ENCODE measurements at places on chromosomes 5 and 9.

GRCh38 chr5:90897618-90898017 lies 339.0 kb downstream of the ADGRV1 start:
- DNase-seq: no peak

DNA sequence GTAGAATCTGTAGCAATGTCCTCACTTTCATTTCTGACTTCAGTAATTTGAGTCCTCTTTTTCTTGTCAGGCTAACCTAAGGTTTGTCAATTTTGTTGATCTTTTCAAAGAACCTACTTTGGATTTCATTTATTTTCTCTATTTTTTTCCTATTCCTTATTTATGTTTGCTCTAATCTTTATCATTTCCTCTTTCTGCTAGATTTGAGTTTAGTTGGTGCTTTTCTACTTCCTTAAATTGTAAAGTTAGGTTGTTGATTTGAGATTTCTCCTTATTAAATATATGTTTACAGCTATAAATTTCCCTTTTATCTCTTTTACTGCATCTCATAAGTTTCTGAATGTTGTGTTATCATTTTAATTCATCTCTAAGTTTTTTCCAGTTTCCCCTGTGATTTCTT lies 75.1 kb upstream of the FAM120A start:
- DNase-seq: no peak

GRCh38 chr9:124052401-124052800 lies 40.8 kb downstream of the LHX2 start:
- no peak for DNase-seq

GRCh38 chr9:134152022-134152448 lies 12.3 kb downstream of the RNU6ATAC start:
- no peak for DNase-seq

GRCh38 chr5:44769200-44769876 lies 39.4 kb upstream of the MRPS30 start:
- DNase-seq: no peak

DNA sequence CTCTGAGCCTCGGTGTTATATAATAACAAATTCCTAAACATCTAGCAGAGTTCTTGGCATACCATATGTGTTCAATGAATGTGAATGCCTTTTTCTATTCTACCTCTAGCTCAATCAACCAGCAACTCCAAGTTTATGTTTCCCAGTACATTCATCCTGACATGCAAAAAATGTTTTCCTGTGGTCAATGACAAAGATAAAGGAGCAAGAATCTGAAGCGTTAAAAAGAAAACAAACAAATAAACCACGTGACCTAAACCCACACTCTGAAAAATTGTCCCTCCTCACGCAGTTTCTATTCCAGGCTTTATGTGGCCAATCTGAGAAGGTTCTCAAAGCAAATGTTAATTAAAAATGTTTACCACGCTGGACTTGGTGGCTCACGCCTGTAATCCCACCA lies 18.0 kb downstream of the KLF4 start:
- DNase-seq: no peak

DNA sequence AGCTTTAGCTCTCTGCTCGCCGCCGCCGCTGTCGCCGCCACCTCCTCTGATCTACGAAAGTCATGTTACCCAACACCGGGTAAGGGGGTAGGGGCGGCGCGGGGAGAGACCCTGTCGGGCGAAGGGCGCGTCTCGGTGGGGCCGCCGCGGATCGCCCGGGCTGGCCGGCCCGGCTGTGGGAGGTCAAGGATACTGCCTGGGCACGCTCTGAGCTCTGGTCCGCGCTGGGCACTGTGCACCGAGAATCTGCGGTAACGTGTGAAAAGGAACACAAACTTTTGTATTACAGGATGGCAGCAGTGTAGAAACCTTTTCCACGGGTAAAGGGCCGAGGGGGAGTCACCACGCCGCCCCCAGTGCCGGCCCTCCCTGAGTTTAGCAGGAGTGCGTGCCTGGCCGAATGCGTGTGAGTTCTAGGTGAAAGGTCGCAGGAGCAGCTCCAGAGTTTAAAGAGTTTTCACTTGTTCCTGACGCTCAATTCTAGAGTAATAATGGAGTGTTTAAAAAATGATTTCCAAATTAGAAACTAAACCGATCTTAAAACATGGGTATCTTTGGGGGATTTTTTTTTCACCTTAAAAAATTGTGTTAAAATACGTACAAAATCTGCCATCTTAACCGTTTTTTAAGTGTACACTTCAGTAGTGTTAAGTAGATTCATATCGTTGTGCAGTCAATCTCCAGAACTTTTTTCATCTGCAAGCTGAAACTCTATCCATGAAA lies at the start of gene HSDL2:
HSDL2 (plus strand) TSS at position 7 of the 723 bp plus-strand sequence; CDS start at position 63, 56 bp downstream.
- no peak for DNase-seq

- no peak for DNase-seq
Observed at GRCh38 chr5:72233835-72234234, 86.2 kb downstream of the MRPS27 start.

- no peak for DNase-seq
Observed at GRCh38 chr9:32928912-32929311, 72.5 kb downstream of the APTX start.

DNA sequence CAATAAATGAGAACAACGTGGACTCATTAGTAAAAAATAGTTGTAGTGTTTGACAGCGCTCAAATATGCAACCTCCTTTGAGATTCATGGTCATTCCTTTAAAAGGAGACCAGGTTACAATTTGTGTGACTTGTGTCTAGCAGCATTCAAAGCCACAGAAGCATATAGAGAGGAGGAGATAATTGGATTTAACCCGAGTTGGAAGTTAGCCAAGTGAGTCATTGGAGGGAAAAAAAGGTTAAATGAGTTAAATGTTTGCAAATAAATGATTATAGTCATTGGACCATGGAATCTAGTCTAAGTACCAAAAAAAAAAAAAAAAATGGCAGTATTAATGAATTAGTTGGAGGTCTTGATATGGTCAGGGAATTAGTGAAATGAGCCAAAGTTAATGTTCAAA lies 90.9 kb downstream of the ITGA1 start:
- no peak for DNase-seq

DNA sequence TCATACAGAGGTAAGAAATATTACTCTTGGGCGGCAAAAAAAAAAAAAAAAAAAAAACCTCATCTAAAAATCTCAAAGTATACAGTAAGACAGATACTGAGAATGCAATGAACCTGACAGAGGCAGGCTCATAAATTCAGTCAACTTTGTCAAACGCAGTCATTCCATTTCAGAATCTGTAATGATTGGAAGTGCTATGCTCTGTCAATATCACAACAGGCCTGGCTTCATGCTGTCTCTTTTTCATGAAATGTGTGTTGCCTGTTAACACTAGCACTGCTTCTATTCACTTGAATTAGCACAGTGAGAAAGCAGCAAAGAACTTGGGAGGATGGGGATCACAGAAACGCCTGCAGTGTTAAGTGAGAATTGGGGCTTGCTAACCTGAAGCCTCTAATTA lies 200.3 kb upstream of the EFNA5 start:
- DNase-seq: no peak

DNA sequence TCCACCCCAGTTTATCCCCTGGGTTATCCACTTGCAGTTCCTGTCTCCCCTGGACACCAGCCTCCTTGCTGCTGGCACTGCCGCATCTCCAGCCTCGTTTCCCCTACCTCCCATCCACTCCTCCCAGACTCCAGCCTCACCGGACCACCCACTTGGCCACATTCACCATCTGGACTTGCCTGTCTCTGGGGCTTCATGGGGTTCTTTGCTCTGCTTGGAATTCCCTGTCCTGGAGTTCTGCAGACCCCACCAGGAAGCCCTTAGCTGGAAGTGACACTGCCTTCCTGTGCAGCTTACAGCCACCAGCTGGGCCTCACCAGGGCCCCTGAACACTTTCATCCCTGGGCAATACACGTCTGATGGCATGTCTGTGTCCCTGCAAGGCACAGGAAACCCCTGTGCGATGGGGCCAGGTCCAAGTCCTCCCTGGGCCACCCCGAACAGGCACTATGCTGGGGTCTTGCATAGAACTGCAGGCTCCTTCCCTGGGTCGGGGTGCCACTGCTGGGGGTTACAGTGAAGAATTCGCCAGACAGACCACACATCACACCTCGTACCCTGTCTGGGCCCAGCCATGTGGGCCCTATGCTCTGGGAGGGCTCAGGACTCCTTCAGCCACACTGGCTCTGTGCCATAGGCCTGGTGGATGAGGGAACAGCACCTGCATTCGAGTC lies 3.0 kb downstream of the FLT4 start:
- peak; percentile 50 for DNase-seq

DNA sequence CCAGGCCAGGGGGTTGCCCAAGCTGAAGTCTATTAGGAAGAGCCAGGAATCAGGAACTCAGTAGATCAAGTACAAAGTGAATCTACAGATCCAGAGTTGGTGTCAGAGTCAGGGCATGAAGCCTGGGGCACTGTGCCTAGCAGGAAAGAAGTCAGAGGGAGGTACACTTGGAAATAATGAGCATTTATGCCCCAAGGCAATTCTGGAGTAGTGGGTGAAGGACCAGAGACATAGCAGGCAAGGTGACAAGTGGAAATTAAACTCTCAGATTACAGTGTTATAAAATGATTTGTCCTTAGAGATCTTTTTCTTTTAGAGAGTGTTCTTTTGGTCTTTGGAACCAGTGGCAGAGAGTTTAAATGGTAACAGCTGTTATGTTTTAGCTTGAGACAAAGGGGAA lies 138.0 kb downstream of the ADAMTSL1 start:
- no peak for DNase-seq

DNA sequence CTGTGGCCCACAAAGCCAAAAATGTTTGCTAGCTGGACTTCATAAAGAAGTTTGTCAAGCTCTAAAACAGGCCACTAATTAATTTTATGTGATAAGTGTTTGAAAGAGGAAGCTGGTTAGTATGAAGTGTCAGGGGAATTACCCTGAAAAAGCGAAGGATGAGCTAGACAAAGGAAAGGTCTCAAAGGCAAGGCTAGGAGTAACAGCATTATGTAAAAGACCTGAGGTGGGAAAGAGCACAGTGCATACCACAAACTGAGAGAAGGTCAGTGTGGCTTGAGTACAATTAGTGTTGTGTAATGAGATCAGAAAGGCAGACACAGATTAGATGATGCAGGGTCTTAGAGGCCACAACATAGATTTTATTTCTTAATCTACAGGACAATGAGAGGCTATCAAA lies 29.6 kb downstream of the RC3H2 start:
- DNase-seq: no peak

DNA sequence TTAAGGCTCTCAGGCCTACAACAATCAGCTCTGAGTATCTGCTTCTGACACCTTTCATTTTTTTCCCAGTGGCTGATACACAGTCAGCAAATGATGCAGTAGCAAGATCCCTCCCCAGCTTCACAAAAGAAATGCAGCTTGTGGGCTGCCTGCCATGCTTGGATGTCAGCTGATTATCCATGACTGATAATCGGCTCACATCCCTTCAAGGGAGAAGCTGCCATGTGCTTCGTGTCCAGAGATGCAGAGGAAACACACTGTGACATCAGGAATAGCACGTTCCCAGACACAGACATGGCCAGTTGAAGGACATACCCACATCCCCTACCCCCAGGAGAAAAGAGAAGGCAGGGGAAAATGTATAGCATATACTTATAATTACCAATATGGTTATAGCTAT lies 27.9 kb downstream of the TMEM215 start:
- no peak for DNase-seq

- no peak for DNase-seq
Observed at GRCh38 chr9:107593224-107593870, 103.8 kb upstream of the KLF4 start.

DNA sequence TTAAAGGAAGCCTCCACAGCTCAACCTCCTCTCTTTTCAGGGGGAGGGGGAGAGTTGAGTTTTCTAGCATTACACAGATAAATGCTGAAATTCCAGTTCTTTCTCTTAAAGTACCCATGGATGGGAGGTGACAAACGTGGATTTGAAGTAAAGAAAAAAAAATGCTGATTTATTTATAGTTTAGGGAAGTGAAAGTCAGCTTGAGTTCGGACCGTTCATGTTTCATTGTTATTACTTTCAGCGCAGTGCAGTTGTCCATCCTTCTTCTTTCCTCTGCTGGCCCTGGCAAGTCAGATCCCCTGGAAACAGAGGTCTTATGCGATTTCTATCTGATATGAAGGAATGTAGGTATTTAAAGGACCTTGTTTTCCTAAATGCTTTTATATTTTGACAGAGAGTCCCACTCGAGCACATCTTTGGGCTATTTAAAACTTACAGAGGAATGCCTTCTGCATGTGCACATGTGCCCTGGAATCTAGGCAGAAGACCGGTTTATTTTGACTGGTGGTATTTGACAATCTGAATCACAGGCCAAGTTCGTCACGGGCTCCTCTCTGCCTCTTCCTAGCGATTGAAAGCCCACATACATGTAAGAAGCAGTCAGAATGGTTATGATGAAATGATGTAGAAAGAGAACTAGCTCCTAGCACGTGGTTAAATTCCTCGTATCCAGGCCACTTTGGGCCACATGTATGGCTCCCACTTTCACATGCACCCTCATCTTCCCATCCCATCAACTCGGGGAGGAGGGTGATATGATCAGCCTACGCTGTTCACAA lies 385.2 kb upstream of the KLF4 start:
- no peak for DNase-seq

DNA sequence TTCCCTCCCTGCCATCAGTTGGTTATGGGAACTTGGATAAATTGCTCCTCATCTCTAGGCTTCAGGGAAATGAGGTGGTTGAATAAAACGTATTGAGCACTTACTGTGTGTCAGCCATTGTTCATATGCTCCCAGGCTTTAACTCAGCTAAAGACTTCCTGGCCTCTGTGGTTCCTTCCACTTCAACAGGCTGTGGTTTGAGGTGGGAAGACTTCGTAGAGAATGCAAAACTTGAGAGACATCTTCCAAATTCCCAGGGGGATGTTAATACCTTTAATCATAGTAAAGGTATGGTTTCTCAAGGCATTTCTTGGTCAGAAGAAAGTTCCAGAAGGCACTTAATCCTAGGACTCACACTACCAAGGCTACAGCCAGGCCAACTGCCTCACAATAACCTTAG lies 1.5 kb upstream of the GPX3 start:
- DNase-seq: no peak

GRCh38 chr5:35129276-35129675 lies 81.5 kb upstream of the AGXT2 start:
- no peak for DNase-seq

- DNase-seq: no peak
Observed at GRCh38 chr5:60829490-60830266, 14.4 kb downstream of the ELOVL7 start.

- peak; percentile 98 for DNase-seq
Observed at GRCh38 chr5:132063090-132063911, 2.8 kb downstream of the IL3 start.

DNA sequence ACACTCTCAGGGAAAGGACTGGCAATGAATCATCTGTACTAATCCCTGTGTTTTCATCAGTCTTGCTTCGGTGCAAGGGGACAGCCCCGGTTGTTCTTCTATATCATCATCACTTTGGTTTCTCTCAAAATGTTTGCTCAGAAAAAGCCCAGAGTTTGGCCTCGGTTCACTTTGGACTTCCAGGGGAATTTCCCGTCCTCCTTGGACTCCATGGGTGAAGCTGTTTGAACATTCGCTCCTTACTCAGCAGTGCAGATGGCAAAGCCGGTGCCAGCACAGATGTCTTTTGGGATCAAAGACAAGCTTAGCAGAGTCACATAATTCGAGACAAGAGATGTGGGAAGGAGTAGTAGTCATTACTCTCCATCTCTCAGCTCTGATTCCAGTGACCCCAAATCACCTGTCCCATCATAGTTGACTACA lies 69.8 kb upstream of the TNFSF8 start:
- no peak for DNase-seq

- DNase-seq: no peak
Observed at GRCh38 chr5:179151286-179152118, 91.3 kb downstream of the ZNF354C start.

- no peak for DNase-seq
Observed at GRCh38 chr9:131546336-131547084, 1.2 kb downstream of the PRRT1B start.

GRCh38 chr5:95842854-95843544 lies 20.5 kb upstream of the GLRX start:
- peak; percentile 78 for DNase-seq

Data from activated CD8-positive, alpha-beta memory T cell treated with anti-CD3 and anti-CD28 coated beads, Interleukin-2, amount 50 U/mL, for 48 hours (primary cell).